ENCODE measurements at places on chromosomes 13 and 19. TPM values are rescaled to one million over a fixed set of nuclear protein-coding genes. Genes with fewer than 3 reads are reported as not detected.

GRCh38 chr19:7098096-7098495, 28.6 kb downstream of the ZNF557 start:
- H3K4me1 ChIP-seq, result no peaks in the 10 kb centered on the region
- H3K4me3 ChIP-seq, result no peak overlapping the region
- no peaks in the 10 kb centered on the region for H3K36me3 ChIP-seq
- H3K27ac ChIP-seq, result no peak overlapping the region
- no peaks in the 10 kb centered on the region for H3K27me3 ChIP-seq

DNA sequence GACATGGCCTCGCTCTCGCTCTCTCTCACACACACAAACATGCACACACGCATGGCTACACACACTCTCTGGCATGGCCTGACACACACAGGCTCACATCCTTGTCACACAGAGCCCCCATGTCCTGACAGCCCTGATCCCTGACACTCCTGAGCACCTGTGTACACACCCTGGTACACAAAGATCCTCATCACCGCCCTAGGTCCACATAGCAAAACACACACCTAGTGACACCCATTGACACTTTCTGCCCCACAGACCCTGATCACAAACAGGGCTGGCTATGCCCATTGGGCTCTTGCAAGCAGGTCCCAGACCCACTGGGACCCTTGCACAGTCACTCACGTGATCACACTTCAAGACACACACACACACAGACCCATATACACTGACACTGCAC, 4.0 kb upstream of the NFIX start:
- no peaks in the 10 kb centered on the region for H3K36me3 ChIP-seq
- DNase-seq, result no peak
- peaks cover 76% of the 10 kb centered on the region for H3K27me3 ChIP-seq
- no peak overlapping the region for H3K4me3 ChIP-seq

- H3K27me3 ChIP-seq, result no peaks in the 10 kb centered on the region
- DNase-seq, result no peak
- no peak overlapping the region for H3K27ac ChIP-seq
- no peak overlapping the region for H3K4me3 ChIP-seq
Measured at GRCh38 chr19:31961667-31962066, 383.7 kb upstream of the ZNF507 start.

- H3K4me1 ChIP-seq, result no peaks in the 10 kb centered on the region
- no peak for DNase-seq
- H3K4me3 ChIP-seq, result no peak overlapping the region
- peaks cover 19% of the 10 kb centered on the region for H3K27me3 ChIP-seq
Measured at GRCh38 chr19:858284-858683, 1.2 kb upstream of the CFD start.

DNA sequence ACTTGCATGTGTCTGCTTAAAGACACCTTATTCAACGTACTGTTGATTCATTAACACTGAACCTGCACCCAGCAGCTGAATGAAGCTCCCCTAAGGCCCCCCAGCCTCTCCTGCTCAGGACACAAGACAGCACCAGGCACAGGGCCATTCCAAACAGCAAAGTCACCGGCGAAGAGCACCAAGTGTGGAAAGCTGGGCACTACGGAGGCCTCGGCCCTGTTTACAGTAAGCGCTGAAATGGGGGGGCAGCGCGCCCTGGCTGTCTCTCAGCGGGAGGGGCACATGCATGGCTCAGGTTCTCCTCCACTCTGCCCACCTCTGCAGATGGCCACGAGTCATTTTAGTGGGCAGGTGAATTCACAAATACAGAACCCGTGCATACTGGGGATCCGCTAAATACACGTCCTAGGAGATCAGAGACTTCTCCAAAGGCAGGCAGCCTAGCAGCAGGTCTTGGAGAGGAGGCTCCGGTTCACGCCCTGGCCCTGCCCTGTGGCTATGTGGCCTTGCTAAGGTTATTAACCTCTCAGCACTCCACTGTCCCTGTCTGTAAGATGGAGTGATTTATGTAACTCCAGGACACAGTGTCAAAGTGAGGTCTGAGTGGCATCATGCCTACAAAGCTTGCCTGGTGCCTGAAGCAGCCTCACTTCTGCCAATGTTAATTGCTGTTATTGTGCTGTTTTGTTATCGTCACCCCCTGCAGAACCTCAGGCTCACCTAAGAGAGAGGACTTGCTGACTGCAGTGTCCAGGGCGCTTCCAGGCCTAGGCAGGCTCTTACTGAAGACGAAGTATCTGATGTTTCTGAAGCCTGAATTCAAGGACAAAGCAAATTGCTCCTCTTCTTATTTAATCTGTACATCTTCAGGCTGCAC, 207.4 kb upstream of the SOX1 start:
- peaks cover 2% of the 10 kb centered on the region for H3K27me3 ChIP-seq
- no peak overlapping the region for H3K4me3 ChIP-seq
- no peak for DNase-seq
- H3K36me3 ChIP-seq, result no peaks in the 10 kb centered on the region
- H3K4me1 ChIP-seq, result no peaks in the 10 kb centered on the region
- no peak overlapping the region for H3K27ac ChIP-seq

- H3K4me1 ChIP-seq, result no peaks in the 10 kb centered on the region
- peak; percentile 56 for DNase-seq
- H3K36me3 ChIP-seq, result no peaks in the 10 kb centered on the region
- H3K4me3 ChIP-seq, result peak within 1 kb of the TSS; percentile 24
- H3K27me3 ChIP-seq, result peaks cover 31% of the 10 kb centered on the region
- H3K27ac ChIP-seq, result no peak within 1 kb of the TSS
Measured at GRCh38 chr19:917323-918151, at the start of gene KISS1R. Gene KISS1R (plus strand): TSS chr19:917333. CDS start chr19:917503, 170 bp downstream.

DNA sequence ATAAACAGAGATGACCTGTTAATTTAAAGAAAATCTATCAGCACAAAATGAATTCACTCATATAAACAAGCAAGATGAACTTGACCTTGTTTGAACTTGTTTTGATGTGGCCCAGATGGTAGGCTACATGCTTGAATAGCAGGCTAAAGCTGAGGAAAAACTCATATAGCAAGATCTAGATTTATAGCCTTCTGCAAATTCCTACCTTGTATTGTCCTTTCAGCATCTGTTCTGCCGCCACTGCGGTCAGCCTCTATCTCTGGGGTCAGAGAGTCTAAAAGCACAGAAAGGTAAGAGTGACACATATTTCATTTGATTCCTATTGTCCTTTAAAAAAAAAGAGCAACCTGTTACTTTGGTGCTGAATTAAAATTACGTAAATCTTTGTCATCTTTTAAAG, 392.1 kb downstream of the DACH1 start:
- H3K4me3 ChIP-seq, result no peak overlapping the region
- H3K27ac ChIP-seq, result no peak overlapping the region
- H3K27me3 ChIP-seq, result no peaks in the 10 kb centered on the region
- H3K36me3 ChIP-seq, result no peaks in the 10 kb centered on the region
- no peak for DNase-seq

GRCh38 chr13:110133425-110134235, 173.3 kb downstream of the COL4A1 start:
- no peaks in the 10 kb centered on the region for H3K36me3 ChIP-seq
- no peak overlapping the region for H3K27ac ChIP-seq
- H3K4me3 ChIP-seq, result no peak overlapping the region
- peaks cover 3% of the 10 kb centered on the region for H3K4me1 ChIP-seq
- no peaks in the 10 kb centered on the region for H3K27me3 ChIP-seq

The USP12 gene
- 12.3 TPM for polyA plus RNA-seq

The ZSCAN1 gene
- polyA plus RNA-seq, result 0.38 TPM

The ZNF358 gene
- polyA plus RNA-seq, result 37.3 TPM

The SHISA7 gene
- polyA plus RNA-seq, result 0.12 TPM
